ENCODE measurements at places on chromosomes 3 and 15.

GRCh38 chr15:60362321-60363086, 35.3 kb downstream of the ANXA2 start:
- DNase-seq: peak; percentile 48

DNA sequence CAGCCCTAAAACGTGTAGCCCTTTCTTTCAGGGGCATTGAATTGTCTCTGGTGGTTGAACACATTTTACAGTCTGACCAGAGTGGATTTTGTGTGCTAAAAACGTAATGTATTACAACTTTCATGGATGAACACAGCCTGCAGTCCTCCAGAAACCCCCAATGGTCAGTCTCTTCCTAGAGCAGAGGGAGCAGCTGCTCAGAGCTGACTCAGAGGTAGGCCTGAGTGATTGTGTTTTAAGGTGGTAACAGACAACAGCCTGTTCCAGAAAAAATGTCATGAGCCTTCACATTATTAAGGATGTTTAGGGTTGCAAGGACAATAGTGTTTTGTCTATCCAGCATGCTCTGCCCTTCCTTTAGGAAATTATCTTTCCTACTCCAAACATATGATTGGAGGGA, 34.5 kb upstream of the CTNNB1 start:
- DNase-seq: no peak

DNA sequence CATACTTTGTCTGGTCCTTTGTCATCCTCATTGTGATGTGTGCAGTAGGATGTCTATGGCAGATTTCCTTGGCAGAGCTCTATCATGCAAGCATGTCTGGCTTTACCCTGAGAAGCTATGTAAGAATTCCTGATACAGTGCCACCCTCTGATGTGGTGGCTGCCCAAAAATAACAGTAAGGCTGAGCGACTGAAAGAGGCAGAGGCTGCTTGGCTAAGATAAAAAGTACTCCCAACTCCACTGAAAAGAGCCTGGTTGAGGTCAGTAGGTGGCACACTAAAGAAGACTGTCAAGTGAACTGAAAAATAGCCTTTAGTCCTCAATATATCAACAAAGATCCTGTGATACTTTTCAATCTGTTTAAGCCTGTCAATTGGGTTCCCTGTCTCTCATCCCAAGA, 31.7 kb downstream of the BTLA start:
- peak; percentile 24 for DNase-seq

- DNase-seq: no peak
These were observed 97.1 kb upstream of the SNRPA1 start for GRCh38 chr15:101391981-101392640.

- DNase-seq: peak; percentile 69
These were observed 82.2 kb upstream of the CTDSPL start for GRCh38 chr3:37779289-37780152.

DNA sequence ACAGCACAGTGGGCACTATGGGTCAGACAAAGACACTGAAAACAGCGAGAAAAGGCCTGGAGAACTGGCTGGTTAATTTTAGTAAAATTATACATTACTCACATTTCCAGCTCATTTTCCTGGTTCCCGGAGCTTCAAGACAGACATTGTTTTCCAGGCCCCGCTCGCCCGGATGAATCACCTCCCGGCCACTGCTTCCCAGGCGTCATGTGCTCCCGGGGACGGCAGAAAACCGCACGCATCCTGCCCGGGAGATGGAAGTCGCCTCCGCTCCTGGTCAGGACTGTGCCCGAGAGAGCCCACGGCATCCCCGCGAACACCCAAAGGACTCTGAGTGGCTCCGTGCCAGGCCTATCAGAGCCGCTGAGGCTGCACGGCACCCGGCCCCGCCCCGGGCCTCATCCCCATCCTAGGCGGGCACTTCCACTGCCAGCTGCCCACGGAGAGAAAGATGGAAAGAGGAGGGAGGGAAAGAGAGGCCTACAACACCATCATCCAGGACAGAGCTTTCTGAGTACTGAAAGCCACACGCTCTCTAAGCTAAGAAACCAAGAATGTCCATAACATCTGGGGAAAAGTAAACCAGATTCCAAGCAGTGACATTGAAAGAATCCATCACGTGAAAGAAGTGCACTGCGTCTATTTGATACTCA, 75.1 kb downstream of the VGLL4 start:
- no peak for DNase-seq

DNA sequence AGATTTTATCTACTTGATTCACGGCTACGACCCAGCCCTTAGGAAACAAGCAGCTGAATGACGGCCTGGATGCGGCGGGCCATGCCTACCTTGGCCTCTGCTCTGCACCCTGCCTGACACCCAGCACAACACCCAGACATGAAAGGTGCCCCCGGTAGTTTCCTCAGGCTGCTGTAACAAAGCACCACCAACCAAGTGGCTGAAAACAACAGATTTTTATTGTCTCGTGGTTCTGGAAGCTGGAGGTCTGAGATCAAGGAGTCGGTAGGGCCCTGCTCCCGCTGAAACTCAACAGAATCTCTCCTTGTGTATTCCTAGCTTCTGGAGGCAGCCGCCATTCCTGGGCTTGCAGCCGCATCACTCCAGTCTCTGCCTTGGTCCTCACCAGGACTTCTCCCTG, 111.7 kb downstream of the ADCY5 start:
- no peak for DNase-seq

GRCh38 chr15:95699578-95699977, 630.9 kb upstream of the NR2F2 start:
- no peak for DNase-seq

DNA sequence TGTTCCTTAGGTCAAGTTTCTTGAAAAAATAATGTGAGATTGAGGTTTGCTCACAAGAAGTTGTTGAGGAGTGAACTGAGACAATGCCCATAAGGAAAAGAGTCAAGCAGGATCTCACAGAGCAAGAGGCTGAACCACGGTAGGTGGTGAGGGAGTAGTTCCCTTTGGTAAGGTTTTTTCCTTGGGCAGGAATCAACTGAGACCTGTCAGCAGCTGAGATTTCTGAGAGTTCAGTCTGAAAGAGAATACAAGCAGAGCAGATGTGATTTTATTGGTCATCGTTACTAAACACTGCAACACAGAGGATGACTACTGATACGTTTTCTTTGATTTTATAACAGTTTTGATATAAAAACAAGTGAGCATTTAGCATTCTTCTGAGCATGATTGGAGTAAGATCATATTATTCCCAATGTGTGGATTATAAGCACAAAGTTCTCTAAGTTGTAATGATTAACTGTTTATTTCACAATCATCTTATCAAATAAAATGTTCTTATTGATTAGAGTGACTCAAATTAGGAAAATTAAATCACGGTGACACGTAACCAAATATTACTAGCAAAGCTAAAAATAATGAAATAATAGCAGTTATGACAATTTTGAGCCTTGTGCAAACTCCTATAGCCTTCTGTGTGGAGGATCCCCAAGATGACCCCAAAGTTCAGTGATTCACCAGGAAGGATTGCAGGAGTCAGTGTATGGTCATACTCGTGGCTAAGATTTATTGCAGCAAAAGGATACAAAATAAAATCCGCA, 346.2 kb upstream of the ZNF717 start:
- no peak for DNase-seq

GRCh38 chr3:188082031-188082430, 71.9 kb upstream of the LPP start:
- DNase-seq: no peak

DNA sequence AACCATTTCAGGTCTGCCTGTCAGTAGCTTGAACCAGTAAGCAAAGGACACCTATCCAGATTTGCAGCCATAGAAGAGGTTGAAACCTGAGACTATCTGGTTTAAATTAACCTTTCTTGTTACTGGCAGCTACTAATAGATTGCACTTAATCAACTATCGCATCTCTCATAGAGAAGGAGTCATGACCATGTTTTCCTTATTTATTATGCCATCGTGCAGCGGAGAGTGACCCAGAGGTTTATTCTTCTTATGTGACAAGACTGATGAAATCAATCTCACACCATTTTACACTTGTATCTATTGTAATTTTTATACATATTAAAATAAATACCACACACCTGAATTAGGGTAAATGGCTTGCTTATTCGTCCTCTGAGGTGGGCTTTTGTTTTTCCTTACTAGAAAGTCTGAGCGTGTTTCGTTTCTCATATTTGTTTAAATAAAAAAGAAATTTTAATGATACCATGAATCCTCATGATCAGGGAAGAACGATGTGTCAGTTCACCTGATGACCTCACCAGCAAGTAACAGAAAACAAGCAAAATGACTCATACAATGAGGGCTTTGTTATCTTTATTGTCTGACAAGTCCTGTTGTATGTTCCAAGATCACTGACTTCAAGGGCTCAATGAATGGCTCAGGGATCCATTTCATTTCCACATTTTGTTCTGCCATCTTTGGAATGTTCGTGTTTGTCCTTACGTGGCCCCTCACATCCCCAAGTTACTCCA, 379.5 kb upstream of the DPH6 start:
- DNase-seq: no peak

GRCh38 chr3:53295410-53295809, 39.6 kb upstream of the TKT start:
- DNase-seq: no peak

DNA sequence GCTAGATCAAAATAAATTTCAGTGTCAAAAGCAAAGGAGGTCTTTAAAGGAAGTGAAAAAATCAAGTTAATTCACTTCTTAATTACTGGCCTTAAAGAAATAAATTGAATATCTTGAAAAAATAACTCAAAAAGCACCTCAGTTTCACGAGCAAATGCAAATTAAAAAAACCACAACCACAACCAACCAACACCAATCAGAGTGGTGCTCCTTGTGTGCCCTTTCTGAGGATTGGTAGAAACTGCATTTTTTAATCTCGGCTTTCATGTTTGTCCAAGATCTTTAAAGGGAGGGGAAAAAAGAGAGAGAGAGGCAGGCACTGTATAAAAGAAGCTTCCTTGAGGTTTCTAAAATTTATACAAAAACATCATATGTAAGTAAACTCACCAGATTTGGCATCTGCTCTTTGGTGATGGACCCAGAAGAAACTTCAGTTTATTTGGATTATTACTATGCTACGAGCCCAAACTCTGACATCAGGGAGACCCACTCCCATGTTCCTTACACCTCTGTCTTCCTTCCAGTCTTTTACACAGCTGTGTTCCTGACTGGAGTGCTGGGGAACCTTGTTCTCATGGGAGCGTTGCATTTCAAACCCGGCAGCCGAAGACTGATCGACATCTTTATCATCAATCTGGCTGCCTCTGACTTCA, at the start of gene GPR15:
Gene GPR15, plus strand, starts transcription at position 357 of the 653 bp plus-strand sequence. Its CDS starts 56 bp downstream, at position 413.
- DNase-seq: no peak

DNA sequence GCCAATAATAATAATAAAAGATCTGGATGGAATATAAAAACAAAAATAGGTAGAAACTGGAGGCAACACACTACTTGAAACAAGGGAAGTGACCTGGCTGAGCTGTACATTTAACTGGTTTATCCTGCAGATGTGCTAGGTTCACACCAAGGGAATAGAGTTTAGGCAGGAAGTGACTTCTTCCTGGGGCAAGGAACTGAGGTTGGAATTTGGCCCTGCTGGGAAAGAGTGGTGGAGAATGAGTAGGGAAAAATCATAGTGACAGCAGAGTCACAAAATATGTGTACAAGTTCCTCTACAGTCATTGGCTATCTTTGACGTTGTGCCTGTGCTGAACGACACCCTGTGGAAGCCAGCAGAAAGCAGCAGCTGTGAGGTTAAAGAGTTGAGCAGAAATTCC, 44.1 kb downstream of the ARHGAP11B start:
- DNase-seq: no peak

GRCh38 chr3:54564374-54564925, 363.4 kb downstream of the LRTM1 start:
- no peak for DNase-seq

DNA sequence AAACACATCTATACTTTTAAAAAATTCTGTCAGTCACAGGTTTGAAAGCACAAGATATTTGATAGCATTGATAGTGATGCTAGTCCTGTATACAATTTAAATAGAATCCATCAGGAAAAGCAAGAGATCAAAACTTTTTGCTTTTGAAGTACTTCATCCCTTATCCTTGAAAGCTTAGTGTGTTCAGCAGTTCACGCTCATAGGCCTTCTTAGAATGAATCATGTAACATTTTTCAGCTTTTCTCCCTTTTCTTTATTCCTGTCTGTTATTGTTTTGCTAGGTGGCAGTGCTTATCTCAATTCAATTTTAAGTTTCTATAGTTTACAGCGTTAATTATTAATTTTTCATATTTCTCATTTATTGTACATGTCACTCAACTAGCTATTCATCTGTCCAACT, 69.1 kb downstream of the FGF7 start:
- no peak for DNase-seq

DNA sequence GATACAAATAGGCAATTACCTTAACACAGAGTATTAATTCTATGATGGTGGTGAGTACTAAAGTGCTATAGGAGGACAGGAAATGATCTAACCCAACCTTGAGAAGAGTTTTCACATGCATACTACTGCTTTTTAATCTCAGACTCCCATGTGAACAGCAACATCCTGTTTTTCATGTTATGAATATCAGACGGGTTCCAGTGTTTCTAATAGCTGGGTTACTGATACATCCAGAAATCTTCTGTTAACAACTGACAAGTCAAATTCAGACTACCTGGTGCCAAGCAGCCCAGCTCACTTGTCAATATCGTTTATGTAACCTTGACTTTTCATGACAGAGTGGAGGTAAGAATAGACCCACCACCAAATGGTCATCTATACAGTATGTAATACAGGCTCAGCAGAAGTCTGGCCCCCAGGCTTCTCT, 220.2 kb upstream of the COL8A1 start:
- no peak for DNase-seq

DNA sequence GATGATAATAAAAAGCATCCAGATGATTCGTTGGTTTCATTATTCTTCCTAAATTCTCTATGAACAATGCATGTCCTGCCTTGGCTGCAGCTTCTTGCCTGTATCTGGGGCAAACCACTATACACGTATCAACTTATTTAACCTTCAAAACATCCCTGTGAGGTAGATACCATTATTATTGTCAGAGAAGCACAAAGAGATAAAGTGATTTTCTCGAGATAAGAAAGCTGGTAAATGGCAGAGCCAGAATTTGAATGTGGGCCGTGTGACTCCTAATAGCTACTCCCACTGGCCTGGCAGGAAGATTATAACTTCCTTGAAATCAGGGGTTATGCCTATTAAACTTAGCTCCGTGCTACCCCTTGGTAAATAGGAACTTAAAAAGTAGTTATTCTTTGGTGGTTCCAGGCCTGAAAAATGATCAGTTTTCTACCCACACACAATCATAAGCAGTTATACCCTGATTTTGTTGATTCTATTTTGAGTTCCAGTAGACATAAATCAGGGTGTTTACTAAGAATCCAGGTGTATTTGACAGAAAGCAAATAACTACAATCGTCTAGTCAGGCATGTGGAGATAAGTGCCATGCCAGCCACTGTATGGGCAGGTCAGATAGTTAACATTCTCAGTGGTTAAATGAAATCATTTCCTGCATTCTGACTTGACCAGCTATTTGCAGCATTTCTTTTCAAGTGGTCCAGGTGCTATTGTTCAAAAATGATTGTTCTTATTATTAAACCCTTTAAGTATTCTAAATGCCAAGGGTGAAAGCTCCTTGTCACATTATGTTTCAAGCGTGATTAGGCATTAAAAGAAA, 99.2 kb upstream of the LRRN1 start:
- no peak for DNase-seq

DNA sequence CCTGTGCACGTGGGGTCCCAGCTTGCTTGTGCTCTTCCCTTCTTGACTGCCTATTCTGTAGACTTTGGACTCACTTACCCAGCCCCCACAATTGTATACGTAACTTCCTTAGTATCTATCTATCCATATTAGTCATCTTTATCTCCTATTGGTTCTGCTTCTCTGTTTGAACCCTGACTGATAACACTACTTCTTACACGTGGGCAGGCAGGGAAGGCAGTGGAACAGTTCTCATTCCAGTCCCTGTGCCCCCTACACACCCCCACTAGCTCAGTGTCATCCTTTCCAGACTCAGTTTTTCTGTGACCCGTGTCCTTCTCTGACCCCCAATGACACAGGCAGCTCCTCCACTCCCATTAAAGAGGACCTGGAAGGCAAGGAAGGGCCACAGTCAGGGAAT, 74.2 kb upstream of the FBN1 start:
- peak; percentile 72 for DNase-seq
